Smooth muscle cell of the umbilical artery (primary cell): ENCODE measurements at places on chromosomes 6 and 20. TPM values are rescaled to one million over a fixed set of nuclear protein-coding genes. Genes with fewer than 3 reads are reported as not detected.

NEURL2 gene
- total RNA-seq: 3.3 and 7.1 TPM in 2 replicates

SLC22A7 gene
- not detected in 2 replicates for total RNA-seq

GNAS-AS1 gene
- 0.89 and 1.5 TPM in 2 replicates for total RNA-seq

PAX1 gene
- total RNA-seq: not detected in 2 replicates

CST5 gene
- not detected in 2 replicates for total RNA-seq
